Stimulated activated CD8-positive, alpha-beta memory T cell treated with anti-CD3 and anti-CD28 coated beads, Interleukin-2, amount 100 ng/mL, for 1 hour (primary cell): ENCODE measurements at places on chromosomes 2 and 18.

- no peak for DNase-seq
Observed at GRCh38 chr2:44547718-44548117, 186.0 kb downstream of the CAMKMT start.

DNA sequence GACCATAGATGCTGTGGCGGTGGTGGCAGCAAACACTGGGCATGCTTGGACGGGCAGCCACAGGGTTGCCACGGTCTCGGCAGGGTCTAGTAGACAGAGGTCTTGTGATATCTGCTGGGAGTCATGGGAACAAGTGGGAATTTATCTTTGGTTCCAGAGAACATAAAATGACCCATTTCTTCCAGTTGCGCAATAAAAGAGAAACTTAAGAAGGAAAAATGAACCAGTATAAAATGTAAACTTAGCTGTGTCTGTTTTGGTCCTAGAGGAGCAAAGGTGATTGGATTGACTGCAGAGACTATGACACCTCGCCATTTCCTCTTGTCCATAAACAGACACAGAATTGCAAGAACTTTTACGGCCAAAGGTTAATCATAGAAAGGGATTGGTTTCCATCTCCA lies 132.6 kb upstream of the RBBP8 start:
- no peak for DNase-seq

DNA sequence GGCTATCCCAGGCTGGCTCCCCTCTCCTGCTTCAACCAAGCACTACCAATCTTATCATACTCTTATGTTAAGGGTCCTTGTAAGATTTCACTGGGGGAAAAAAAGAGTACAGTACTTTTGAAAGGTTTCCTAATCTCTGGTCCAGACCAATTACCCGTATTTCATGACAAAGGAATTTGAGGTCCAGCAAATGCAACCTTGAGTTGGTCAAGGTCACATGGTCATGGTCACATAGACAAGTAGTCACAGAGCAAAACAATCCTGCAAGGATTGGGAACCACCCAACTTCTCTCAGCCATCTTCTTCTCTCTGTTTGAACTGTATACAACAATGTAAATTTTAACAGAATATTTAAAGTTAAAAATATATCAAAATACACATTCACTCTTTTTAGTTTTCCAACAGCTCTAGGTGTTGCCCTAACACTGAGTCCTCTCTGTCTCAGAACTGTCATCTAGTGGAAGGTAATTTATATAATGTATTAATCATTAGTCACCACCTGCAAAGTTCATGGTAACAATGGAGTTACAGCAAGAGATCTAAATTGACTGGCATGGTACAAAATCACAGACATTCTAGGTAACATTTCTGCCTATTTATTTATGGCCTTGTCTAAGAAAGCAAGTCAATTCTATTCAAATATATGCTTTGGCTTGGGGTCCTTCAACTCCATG lies 21.5 kb downstream of the DTNB start:
- DNase-seq = no peak

DNA sequence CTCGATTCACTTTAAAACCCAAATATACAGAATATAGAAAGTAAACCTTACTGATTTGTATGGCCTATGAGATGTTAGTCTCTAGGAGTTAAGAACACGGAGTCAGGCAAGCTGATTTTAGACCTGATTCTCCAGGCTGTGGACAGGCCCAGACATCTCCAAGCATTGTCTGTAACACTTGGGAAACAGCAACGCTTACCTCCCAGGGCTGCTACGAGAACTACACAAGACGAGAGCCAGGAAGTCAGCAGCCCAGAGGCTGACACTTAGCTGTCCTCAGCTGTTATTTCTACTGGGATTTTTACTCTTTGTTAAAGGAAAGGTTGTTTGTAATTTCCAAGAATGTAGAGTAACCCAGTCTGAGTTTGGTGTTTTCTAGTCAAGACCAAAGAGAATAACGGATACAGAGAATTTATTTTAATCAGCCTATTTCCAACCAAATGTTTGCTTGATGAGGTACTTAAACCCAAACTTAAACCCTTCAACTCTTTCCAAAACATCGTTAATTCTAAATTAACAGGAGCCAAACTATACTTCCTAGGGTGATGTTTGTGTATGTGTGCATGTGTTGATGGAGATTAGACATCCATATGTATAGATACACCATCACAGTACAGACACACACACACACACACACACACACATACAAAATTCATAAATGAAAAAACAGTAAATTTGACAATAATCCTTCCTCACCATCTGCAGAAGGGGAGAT lies 123.4 kb downstream of the LAMA1 start:
- DNase-seq = no peak

DNA sequence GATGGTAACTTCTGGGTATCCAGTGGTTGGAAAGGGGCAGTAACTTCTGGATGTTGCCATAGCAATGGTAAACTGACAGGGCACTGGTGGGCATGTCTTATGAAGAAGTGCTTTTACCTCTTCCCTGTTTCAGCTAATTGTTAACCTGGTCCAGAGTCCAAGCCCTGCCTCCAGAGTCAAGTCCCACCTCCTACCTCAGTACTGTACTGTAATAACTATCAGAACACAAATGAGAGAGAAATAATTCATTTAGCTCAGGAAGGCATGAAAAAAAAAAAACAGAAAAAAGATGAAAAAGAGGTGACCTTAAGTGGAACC lies 237.0 kb downstream of the ZNF804A start:
- DNase-seq = no peak

GRCh38 chr2:101327863-101328394 lies 19.4 kb upstream of the RNF149 start:
- no peak for DNase-seq

GRCh38 chr18:42094875-42095274 lies 139.8 kb downstream of the PIK3C3 start:
- DNase-seq = no peak
